HTR-8/SVneo (cell line): ENCODE measurements at places on chromosomes 6 and 20.

- no peak for DNase-seq
These were observed 90.3 kb downstream of the LY86 start for GRCh38 chr6:6678811-6679210.

DNA sequence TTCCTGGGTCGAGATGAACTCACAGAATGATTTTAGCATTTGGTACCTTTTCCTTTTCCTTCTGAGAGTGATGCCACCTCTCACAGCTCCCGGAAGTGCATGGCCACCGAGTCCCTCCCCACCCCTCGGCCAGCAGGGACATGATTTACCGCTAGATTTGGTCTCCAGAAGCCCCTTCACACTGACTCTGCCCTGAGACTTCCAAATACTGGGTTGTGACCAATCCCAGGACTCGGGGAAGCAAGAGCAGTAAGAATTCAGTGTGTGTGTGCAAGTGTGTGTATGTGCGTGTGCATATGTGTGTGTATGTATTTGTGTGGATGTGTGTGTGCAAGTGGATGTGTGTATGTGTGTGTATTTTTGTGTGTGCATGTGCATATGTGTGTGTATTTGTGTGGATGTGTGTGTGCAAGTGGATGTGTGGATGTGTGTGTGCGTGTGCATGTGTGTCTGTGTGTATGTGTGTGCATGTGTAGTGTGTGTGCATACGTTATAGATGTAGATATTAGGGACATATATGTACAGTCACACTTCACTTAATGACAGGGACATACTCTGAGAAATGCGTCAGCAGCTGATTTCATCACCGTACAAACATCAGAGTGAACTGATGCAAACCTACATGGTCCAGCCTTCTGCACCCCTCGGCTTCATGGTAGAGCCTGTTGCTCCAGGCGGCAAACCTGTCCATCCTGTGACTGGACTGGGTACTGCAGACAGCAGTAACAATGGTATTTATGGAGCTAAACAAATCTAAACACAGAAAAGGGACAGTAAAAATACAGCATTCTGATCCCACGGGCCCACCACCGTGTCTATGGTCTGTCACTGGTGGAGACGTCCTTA, 374.5 kb downstream of the TAF4 start:
- no peak for DNase-seq

GRCh38 chr6:2387445-2387844, 142.0 kb upstream of the GMDS start:
- no peak for DNase-seq

- DNase-seq: no peak
These were observed 424.5 kb downstream of the GRIK2 start for GRCh38 chr6:101818051-101818450.

GRCh38 chr6:97440590-97441176, 157.7 kb upstream of the MMS22L start:
- DNase-seq: peak; percentile 7

DNA sequence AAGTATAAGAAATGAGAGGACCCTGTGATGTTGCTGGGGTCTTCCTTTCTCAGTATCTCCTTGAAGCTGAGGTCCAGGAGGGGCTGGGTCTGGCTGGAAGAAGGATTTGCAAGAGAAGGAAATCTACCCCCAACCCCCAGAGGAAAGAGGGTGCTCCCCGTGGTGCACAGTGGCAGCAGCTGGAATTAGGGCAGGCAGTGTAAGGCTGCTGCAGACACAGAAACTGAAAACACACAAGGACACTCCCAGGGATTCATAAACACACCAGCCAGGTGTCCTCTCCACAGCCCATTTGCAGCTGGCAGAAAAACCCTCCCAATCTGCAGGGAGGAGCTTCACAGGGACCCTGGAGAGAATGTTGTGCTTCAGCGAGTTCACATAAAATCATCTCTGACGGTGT, 297.2 kb downstream of the CDH26 start:
- no peak for DNase-seq

DNA sequence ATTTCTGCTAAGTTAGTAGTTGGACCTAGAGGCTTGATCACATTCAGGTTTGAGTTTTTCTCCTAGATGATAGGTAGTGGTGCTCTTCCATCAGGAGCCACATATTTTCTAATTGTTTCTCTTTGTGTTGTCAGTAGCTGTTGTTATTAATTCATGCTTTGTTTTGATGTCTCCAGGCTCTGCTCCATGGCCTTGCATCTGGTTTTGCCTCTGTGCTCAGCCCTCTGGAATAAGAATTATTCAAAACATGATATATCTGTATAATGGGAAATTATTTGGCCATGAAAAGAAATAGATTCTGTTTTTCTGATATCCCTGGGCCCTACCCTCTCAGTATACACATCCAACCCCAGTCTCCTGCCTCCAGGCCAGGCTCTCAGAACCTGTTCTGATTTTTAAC, 184.8 kb downstream of the CDC5L start:
- no peak for DNase-seq

GRCh38 chr6:157710604-157711003, 112.4 kb upstream of the SNX9 start:
- no peak for DNase-seq

DNA sequence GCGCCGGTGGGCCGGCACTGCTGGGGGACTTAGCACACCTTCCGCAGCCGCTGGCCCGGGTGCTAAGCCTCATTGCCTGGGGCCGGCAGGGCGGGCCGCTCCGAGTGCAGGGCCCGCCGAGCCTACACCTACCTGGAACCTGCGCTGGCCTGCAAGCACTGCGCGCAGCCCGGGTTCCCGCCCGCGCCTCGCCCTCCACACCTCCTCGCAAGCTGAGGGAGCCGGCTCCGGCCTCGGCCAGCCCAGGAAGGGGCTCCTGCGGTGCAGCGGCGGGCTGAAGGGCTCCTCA, 10.7 kb upstream of the MPC1 start:
- DNase-seq: no peak

- no peak for DNase-seq
These were observed 102.3 kb upstream of the MCHR2 start for GRCh38 chr6:100096341-100096740.
